CD4-positive, alpha-beta memory T cell (primary cell): ENCODE measurements at places on chromosomes 6 and 20. TPM values are rescaled to one million over a fixed set of nuclear protein-coding genes. Genes with fewer than 3 reads are reported as not detected.

The FOXF2 gene
- polyA plus RNA-seq: not detected

The OR2H1 gene
- not detected for polyA plus RNA-seq

The HSPA12B gene
- polyA plus RNA-seq: 0.22 TPM

The RGS17 gene
- not detected for polyA plus RNA-seq

The DEFB124 gene
- polyA plus RNA-seq: not detected

The CTCFL gene
- polyA plus RNA-seq: not detected

The MYH7B gene
- not detected for polyA plus RNA-seq

The SSTR4 gene
- polyA plus RNA-seq: not detected

The ME1 gene
- 0.14 TPM for polyA plus RNA-seq

The DAAM2 gene
- polyA plus RNA-seq: not detected

The CTAGE9 gene
- polyA plus RNA-seq: not detected

The TMEM244 gene
- 1.2 TPM for polyA plus RNA-seq

The SNX9 gene
- polyA plus RNA-seq: 12.9 TPM

The TFAP2B gene
- not detected for polyA plus RNA-seq

The OPN5 gene
- not detected for polyA plus RNA-seq

The ACTL10 gene
- 5.3 TPM for polyA plus RNA-seq

The EBF4 gene
- polyA plus RNA-seq: 0.65 TPM

The ARMH2 gene
- polyA plus RNA-seq: not detected

The IL17F gene
- not detected for polyA plus RNA-seq

The RSPO3 gene
- not detected for polyA plus RNA-seq

The FILIP1 gene
- not detected for polyA plus RNA-seq

The JAG1 gene
- polyA plus RNA-seq: 0.04 TPM

The RUNX2 gene
- 4.5 TPM for polyA plus RNA-seq

The C20orf202 gene
- polyA plus RNA-seq: 0.18 TPM

The VNN1 gene
- polyA plus RNA-seq: not detected

The CLDN20 gene
- polyA plus RNA-seq: not detected

The PLA2G7 gene
- polyA plus RNA-seq: not detected

The LATS1 gene
- 5.8 TPM for polyA plus RNA-seq

The CDSN gene
- polyA plus RNA-seq: not detected

The SOX12 gene
- polyA plus RNA-seq: 0.69 TPM

The CST4 gene
- polyA plus RNA-seq: not detected

The DUSP15 gene
- not detected for polyA plus RNA-seq

The CAPN11 gene
- polyA plus RNA-seq: not detected

The TBXT gene
- polyA plus RNA-seq: not detected

The DCDC2 gene
- not detected for polyA plus RNA-seq

The KIF25 gene
- not detected for polyA plus RNA-seq

The EYS gene
- polyA plus RNA-seq: 0.17 TPM

The UNC5CL gene
- polyA plus RNA-seq: 0.69 TPM

The GSTA3 gene
- polyA plus RNA-seq: not detected

The RALY gene
- polyA plus RNA-seq: 191 TPM

The XKR7 gene
- polyA plus RNA-seq: not detected

The F13A1 gene
- polyA plus RNA-seq: 0.06 TPM

The TTK gene
- not detected for polyA plus RNA-seq

The OR2H2 gene
- polyA plus RNA-seq: not detected

The BPIFB2 gene
- polyA plus RNA-seq: not detected

The SLC32A1 gene
- not detected for polyA plus RNA-seq
